ENCODE measurements at places on chromosomes 11 and 22.

- no peak for DNase-seq
Observed at GRCh38 chr11:14312736-14313438, 46.1 kb downstream of the RRAS2 start.

- DNase-seq, result no peak
Observed at GRCh38 chr11:12958986-12959385, 50.1 kb upstream of the RASSF10 start.

- no peak for DNase-seq
Observed at GRCh38 chr11:110207123-110207522, 89.3 kb downstream of the RDX start.

GRCh38 chr22:47196881-47197772 lies 434.7 kb downstream of the TBC1D22A start:
- DNase-seq, result no peak

- peak; percentile 25 for DNase-seq
Observed at GRCh38 chr11:22626573-22627239, 1.1 kb upstream of the FANCF start.

GRCh38 chr11:19311308-19312030 lies 70.7 kb upstream of the E2F8 start:
- peak; percentile 75 for DNase-seq

GRCh38 chr11:69395287-69395686 lies 86.2 kb upstream of the LINC01488 start:
- DNase-seq, result no peak

DNA sequence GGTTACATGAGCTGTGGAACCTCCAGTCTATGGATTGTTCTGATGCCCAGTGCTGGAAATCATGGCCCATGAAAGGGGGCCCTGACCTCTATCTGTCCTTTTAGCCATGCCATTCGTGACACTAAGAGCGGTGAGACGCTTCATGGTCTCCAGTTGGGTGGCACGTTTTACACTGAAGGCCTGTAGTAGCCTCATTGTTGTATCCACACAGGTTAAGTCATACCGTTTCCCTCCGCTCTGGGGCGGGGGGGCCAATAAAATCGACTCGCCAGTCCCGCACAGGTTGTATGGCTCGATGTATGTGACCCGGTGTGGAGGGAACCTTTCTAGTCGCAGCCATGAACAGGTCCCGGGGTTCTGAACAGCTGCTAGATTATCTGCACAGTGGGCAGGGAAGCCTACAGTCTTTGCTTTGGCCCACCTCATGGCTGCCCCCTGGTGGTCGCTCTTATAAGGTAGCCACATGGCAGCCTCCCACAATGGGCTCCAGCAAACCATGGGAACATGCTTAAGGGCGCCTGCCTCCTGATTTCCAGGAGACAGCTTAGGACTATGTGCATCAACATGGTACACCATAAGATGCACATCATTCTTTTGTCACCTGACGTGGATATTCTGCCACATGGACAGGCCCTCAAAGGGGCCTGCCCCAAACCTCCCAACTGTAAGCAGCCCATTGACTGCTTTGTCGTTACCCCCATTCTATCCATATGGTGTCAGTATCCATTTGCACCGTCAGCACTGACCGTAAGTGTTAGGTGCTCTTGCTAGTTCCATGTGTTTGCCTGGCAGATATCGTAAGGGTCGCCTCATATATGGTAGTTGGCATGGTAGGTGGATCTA lies 19.7 kb upstream of the APOL3 start:
- DNase-seq, result peak; percentile 89

DNA sequence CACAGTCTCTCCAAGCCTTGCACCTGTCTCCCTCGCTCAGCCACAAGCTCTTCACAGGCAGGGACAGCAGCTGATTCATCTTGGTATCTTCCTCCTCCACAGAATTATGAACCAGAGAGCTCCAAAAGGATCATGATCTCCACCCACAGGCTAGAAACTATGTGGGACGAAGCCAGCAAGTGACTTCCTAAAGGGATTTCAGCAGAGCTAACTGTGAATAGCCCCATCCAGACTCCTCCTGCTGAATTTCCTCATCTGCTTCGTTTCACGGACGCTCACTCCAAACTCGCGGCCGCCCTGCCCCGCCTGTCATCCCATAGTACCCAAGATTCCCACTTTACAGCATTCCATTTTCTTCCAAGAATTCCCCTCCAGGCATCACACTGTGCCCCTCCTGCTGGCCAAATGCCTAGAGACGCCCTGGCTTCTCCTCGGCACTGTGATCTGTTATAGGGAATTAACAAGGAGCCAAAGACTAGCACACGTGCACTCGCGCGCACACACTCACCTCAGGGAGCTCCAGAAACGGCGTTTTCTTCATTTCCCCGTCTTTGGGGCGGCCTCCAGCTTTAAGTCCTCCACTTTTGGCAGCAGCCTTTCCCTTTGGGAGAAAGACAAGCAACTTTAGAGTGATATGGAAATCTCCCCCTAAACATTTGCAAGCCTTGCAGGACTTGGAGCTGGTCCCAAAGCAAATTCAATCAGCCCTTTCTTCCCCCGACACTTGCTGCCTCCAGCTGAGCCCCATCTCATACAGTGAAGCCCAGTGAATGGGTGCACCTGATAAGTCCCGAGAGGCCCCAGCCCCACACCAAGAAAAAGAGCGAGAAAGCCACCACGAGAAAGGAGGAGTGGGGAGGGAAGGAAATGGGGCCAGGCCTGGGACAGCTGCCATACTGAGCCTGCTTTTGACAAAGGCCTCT lies 35.5 kb downstream of the SPATA19 start:
- DNase-seq, result no peak

DNA sequence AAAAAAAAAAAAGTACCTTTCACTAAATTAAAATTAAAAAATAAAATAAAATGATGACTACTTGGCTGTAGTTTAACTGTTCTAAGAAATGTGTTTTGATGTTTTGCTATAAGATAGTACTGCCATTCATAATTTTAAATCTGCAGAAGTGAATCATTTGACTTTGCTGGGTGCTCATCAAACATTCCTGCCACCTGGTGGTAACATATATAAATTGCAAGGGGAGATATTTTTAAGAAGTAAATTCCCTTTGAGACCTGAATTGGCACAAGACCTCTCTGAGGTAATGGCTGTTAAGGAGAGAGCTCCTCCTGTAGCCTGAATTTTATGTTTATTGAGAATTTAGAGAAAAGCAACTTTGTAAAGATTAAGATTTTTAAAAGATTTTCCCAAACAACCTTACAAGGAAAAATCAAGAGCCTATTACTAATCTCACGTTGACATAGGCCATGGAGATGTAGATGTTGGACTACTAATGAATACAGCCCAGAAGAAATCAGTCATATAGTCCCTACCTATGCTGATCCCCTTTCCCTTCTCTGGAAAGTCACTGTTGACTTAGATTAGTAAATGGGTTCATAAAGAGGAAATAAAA lies 11.9 kb upstream of the NARS2 start:
- peak; percentile 70 for DNase-seq

- DNase-seq, result no peak
Observed at GRCh38 chr22:42179616-42180015, 49.0 kb upstream of the CYP2D6 start.

DNA sequence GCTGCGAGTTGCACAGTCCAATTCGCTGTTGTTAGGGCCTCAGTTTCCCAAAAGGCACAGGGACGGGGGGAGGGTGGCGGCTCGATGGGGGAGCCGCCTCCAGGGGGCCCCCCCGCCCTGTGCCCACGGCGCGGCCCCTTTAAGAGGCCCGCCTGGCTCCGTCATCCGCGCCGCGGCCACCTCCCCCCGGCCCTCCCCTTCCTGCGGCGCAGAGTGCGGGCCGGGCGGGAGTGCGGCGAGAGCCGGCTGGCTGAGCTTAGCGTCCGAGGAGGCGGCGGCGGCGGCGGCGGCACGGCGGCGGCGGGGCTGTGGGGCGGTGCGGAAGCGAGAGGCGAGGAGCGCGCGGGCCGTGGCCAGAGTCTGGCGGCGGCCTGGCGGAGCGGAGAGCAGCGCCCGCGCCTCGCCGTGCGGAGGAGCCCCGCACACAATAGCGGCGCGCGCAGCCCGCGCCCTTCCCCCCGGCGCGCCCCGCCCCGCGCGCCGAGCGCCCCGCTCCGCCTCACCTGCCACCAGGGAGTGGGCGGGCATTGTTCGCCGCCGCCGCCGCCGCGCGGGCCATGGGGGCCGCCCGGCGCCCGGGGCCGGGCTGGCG lies at the start of gene BCR:
TSS of gene BCR (plus strand) at position 209 of the 592 bp plus-strand sequence. CDS start 452 bp downstream, outside the sequence.
- DNase-seq, result peak; percentile 87

GRCh38 chr11:45884596-45885185 lies 760 bp upstream of the MAPK8IP1 start:
- DNase-seq, result no peak

DNA sequence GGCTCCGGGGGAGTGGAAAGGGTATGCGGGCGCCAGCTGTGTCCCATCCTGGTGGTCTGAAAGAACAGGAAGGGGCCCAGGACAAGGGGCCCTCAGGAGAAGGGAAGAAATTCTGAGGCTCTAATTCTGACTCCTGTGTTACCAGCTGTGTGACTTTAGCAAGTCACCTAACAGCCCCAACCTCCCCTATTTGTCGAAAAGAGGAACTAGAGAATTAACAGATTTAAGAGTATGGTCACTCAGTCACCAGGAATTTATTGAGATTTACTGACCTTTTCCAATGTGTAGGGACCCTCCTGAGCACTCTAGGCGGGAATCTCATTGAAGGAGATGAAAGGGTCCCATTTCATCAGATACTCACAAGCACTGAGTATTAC lies 14.6 kb downstream of the RPS6KA4 start:
- peak; percentile 63 for DNase-seq

DNA sequence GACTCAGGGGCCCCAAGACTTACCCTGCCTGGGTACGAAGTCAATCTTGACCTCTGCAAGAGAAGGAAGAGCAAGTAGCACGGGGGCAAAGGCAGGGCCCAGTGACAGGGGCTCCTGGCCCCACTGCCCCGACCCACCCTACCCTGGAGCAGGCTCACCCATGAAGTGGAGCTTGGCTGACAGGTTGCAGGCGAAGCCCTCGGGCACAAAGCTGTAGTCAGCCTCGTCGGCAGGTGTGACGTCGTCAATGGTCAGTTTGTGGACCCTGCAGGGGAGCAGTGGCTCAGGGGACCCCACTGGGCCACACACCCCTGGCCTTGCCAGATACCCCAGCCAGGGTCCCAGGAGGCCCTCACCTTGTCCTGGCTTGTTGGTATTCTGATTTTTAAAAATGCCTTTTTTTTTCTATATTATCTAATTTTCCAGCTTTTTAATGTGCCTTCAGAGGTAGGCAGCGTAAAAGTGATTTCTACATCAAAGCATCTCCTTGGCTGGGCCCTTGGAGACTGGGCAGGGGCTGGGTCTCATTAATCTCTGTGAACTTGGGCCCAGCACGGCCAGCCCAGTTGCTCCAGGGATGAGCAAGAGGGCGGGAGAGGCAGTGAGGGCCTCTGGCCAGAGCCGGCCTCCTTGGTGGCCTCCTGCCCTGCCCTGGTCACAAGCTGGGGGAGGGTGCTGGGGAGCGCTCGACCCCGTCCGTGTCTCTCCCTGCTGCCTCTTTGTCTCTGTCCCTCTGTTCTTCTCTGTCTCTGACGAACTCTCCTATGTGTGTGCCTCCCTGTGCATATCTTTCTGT lies 11.3 kb downstream of the MYBPC3 start:
- DNase-seq, result no peak

GRCh38 chr11:61445516-61445915 lies 15.6 kb downstream of the SDHAF2 start:
- DNase-seq, result no peak

DNA sequence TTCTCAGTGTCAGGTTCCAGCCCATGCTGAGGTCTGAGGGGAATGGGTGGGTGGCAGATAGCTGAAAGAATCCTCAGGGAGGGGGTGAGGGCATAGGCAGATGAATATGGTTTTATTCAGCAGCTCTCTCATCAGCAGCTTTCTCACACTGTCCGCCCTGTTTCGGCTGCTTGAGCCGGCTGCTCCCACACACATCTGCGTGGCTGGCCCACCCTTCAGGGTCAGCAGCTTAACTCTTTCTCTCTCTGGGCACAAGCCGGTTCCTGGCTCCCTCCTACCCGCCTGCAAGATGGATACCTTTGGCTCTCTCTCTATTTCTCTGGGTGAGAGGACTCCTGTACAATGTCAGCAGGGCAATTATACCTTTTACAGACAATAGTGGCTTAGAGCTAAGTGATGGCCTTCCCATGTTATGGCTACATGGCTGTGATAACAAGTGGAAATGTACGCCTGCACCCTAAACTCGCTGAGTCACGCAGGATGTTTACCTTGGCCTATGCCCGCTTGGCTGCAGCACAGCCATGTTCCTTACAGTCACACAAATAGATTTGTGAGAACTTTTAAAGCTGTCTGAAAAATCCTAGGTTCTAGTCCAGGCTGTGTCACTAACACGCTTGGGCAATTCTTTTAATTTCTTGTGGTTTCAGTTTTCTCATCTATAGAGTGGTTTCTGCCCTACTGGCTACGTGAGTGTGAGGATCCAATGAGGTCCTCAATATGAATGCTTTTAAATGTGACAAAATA lies 4.1 kb downstream of the MMP20 start:
- no peak for DNase-seq
